Nephron progenitor cell (in vitro differentiated cells): ENCODE measurements at places on chromosomes 4 and X.

DNA sequence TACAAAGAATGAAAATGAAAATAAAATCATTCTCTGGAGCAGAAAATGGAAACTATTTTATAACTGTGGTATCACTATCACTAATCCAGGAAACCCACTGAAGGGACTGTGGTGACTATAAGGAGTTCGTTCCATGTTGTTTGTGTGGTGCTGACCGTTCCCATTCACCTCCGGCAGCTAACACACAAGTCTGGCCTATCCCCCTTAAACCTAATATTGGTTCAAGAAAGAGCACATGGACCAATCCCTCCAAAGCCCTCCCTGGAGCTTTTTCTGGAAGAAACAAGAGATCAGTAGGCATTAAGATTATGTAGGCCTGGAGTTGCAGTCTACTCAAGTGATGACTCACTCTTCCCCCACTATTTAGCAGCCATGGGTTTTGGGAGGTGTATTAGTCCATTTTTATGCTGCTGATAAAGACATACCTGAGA, 25.9 kb upstream of the FAM241A start:
- DNase-seq: no peak

GRCh38 chr4:81227138-81227537, 12.1 kb upstream of the PRKG2 start:
- no peak for DNase-seq

DNA sequence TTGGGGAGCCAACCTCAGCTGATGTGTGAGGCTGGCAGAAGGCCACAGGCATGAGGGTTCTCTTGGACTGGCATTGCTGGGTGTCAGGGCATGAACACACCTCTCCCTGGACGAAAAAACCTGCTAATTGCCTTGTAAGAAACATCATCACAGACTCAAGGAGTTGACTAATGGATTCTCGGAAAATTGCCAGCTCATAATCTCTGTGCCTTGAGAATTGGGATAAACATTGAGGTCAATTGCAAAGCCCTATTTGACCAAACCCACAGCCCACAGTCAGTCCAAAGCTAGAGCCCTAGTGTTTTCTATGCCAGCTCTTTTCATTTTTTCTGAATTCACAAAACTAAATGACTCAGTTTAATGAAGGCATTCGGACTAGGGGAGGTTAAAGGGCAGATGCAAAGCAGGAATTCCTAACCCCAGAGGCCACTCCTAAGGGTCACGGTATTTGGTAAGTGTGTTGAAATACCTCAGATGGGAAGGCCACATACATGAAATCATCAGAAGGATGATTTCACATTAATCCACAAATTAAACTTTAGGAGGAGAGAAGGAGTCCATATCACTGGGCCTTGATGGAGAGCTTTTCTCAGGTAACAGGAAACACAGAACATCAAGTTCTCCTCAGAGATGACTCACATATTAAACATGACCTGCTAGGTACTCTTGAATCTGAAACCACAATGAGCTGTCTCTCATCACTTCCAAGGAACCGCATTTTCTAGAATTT, 39.0 kb upstream of the RASL11B start:
- DNase-seq: no peak

DNA sequence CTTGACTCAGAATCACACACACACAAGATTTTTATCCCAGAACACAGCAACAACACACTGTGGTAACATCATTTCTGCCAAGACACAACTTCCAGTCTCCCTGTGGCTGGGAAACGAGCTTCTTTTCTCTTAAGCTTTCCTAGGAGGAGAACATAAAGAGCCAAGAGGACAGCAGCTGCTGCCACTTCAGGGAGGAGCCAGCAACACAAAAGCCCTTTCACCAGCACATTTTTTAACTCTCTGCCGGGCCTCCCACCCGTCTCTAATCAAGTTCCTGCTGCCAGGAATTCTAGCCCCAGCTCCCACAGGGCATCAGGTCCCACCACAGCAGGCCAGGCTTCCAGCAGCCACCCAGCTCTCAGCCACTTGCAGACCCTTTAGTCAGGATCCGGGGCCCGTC, 22.4 kb downstream of the FAT1 start:
- peak; percentile 45 for DNase-seq

GRCh38 chr4:55386073-55386472, 9.7 kb upstream of the TMEM165 start:
- DNase-seq: no peak

GRCh38 chr4:120671538-120671937, 251.0 kb downstream of the PRDM5 start:
- DNase-seq: no peak

- peak; percentile 64 for DNase-seq
These were observed 824.0 kb downstream of the STIM2 start for GRCh38 chr4:27684610-27685011.

- no peak for DNase-seq
These were observed 112.6 kb downstream of the GABRA2 start for GRCh38 chr4:46277165-46277951.

GRCh38 chr4:38160487-38161207, 200.4 kb downstream of the PTTG2 start:
- DNase-seq: no peak

- no peak for DNase-seq
These were observed 1072.0 kb upstream of the INTU start for GRCh38 chr4:126560794-126561193.

GRCh38 chr4:140645614-140646412, 77.1 kb upstream of the UCP1 start:
- DNase-seq: no peak

DNA sequence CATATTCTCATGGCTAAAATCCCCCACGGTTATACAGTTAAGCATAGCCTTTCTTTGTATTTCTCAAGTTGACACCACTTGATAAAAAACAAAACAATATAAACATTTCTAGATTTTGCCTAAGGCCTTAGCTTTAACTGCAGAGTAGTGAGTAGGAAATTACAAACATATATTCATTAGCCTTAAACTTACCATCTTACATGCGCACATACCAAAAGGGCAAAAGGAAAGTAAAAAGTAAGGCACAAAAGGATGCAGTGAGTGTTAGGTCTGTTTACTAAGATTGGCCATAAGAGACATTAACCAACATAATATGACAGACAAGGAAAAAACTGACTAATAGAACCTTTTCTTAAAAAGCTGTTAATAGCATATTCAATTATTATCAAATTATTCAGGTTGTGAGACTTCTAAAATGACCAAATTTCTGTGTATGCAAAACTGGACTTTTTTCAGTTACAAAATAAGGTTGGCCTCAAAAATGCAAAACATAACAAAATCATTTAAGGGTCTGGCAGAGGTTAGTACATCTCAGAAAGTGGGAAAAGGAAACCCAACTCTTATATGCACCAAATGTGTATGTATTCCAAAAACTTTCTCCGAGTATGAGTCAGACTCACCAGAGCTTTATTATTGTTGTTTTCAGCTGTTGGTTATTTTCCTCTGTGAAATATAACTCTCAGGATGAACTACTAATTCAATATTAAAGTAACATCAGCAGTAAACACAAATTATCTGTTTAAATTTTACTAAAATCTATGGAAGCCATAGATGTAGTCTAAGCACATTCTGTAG, 39.9 kb downstream of the SEPSECS start:
- no peak for DNase-seq

DNA sequence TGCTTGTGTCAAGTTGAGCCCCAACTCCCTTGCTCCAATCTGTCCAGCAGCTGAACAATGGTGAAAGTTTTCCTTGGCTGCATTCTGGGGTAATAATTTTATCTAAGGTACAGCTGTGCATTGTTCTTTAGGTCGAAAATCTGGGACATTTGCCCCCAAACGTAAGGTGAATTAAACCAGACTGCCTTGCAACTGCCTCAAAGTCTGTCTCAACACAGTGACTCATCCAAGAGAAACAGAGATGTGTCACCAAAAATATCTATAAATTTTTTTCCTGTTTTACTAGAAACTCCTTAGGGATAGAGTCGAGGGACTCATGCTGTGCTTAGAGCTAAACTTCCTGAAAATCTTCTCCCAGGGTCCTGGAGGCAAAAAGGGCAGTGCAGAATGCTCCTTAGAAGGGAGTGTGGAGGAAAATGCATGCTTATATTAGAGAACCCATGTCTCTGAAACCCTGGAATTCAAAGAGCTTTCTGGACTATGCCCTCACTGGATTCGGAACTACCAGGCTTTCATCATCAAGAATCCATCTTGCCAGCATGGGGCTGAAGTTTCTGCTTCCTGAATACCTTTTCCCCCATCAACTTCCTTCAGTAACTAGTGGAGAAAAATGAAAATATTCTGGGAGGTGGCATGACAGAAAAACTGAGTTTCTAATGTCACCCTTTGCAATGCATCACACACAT, 115.7 kb downstream of the PALLD start:
- DNase-seq: no peak

DNA sequence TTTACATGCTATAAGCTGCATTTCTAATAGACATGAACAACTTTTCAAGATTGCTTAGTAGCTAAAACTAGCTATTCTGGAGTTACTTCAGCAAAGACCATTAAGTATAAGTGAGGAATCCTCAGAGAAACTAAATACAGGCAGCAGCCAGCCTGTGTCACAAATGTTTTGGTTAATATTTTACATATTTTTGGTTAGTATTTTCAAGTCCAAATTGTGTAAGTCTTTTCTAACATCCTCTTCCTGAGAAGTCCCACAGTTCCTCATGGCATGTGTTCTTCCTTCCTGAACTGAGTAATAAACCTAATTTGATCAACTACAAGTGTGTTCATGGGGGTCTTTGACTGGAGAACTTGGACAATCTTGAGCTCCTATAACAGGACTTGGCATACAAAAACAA, 42.4 kb upstream of the MCF2 start:
- DNase-seq: no peak

DNA sequence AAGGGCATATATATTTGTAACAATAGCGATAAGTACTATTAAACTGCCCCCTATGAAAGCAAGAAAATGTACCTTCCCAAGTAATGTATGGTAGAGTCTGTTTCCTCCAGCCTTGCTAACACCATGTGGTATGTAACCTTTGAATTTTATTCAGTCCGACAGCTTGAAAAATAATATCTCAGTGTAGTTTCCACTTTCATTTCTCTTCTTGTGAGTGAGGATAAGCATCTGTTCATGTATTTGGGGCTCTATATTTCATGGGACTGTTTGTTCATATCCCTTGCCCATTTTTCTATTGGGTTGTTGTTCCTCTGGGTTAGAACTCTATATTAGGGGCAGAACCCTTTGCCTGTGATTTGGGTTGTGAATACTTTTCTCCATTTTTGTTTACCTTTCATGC, 58.3 kb downstream of the USP38 start:
- no peak for DNase-seq

GRCh38 chrX:84724576-84724975, 222.3 kb upstream of the HDX start:
- DNase-seq: no peak

DNA sequence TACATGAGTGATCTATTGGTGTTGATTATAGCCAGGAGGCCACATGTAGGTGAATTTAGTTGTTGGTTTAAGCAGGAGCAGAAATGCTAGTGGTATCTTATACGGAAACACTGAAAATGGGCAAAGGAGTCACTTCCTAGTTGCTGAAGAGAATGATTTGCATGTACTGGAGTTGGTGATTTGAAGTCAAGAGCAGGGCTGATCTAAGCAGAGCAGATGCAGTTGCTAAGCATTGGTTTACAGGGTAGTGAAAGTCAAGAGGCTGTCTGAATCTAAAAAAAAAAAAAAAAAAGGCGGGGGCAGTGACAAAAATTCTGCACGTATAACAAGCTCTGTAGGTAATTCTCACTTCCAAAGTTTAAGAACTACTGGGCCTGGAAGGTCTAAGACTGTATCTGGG, 90.4 kb upstream of the HPRT1 start:
- DNase-seq: no peak

- DNase-seq: no peak
These were observed 104.6 kb upstream of the BMPR1B start for GRCh38 chr4:94653095-94653649.

DNA sequence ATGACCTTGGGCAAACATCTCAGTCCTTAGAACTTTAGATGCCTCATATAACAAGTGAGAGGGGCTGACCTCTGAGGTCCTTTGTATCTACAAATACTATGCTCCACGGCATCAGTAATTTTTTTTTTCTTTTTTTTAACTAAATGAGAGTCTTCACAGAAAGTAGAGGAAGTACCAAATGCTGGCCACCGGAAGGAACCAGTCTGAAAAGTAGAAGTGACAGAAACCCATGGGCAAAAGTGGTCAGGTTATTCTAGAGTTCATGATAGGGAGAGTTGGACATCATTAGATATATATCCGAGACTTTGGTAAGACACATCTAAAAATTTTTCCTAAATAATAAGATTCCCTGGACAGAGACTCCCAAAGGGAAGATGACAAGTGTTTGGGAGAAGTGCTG, 53.7 kb downstream of the COQ2 start:
- no peak for DNase-seq

DNA sequence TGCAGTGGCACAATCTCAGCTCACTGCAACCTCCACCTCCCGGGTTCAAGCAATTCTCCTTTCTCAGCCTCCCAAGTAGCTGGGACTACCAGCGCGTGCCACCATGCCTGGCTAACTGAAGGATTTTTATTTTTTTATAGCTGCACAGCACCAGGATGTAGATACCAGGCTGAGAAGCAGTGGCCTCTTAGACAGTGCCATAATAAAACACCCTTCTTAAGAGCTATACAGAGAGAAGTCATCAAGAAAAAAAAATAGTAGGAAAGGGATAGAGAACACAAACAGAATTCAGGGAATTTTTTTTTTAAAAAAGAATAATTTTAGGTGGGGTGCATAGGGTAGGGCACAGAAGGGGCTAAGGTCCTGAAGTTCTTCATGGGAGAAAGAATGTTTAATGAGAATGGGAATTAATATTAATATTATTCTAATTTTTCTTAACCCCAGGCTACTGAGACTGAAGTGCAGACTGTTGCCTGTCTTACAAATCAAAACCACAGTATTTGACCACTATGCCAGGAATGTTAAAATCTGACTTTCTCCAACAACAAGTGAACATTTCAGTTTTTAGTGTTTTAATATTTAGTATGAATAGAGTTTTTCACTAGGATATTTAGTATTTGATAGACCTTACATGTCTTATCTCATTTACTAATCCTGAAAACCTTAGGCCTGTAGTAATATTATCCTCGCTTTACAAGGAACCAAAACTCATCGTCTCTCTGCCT, 146.7 kb downstream of the KCNIP4 start:
- no peak for DNase-seq

DNA sequence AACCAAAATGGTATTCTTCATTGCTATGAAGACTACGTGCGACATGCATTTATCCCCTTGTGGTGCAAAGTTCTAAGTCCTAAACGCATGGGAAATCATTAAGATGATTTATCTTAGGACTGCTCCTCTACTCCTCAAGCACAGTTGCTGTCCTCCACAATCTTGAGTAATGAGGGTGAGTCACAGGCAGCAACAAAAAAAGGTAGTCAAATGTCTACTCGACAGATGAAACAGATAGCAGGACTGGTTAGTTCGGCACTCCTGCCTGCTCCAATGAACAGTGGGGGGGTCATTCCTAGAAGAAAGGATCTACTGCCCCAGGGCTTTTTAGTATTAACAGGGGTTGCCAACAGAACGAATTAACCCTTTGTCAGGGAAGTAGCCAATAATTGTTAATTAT, 233.7 kb upstream of the FGF13 start:
- no peak for DNase-seq

- DNase-seq: no peak
These were observed 169.4 kb upstream of the TEX13C start for GRCh38 chrX:125150231-125150630.

- DNase-seq: no peak
These were observed 215.5 kb downstream of the SPATA18 start for GRCh38 chr4:52266537-52267137.

GRCh38 chrX:97374266-97374665, 490.6 kb downstream of the RPA4 start:
- no peak for DNase-seq
